ENCODE measurements at places on chromosomes 1 and 21.

- H3K27ac ChIP-seq, result no peak overlapping the region
- no peak overlapping the region for H3K4me3 ChIP-seq
- no peaks in the 10 kb centered on the region for H3K4me1 ChIP-seq
- H3K36me3 ChIP-seq, result no peaks in the 10 kb centered on the region
- peaks cover 2% of the 10 kb centered on the region for H3K27me3 ChIP-seq
Measured at GRCh38 chr1:184296466-184297243, 90.2 kb upstream of the C1orf21 start.

DNA sequence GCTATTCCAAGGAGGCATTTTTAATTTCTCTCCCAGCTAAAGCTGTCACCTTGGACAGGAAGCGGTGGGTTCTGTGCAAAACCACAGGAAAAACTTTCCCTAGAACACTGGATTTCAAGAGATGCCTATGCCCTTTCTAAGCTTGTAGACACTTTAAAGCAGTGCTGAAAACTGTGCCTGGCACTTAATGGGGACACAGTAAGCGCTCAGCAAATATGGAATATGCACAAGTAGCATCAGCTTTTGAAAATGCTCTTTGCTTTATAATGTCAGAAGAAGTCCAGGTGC is 50.9 kb upstream of the TARBP1 start:
- no peak overlapping the region for H3K27ac ChIP-seq
- peaks cover 36% of the 10 kb centered on the region for H3K4me1 ChIP-seq
- no peak overlapping the region for H3K4me3 ChIP-seq

DNA sequence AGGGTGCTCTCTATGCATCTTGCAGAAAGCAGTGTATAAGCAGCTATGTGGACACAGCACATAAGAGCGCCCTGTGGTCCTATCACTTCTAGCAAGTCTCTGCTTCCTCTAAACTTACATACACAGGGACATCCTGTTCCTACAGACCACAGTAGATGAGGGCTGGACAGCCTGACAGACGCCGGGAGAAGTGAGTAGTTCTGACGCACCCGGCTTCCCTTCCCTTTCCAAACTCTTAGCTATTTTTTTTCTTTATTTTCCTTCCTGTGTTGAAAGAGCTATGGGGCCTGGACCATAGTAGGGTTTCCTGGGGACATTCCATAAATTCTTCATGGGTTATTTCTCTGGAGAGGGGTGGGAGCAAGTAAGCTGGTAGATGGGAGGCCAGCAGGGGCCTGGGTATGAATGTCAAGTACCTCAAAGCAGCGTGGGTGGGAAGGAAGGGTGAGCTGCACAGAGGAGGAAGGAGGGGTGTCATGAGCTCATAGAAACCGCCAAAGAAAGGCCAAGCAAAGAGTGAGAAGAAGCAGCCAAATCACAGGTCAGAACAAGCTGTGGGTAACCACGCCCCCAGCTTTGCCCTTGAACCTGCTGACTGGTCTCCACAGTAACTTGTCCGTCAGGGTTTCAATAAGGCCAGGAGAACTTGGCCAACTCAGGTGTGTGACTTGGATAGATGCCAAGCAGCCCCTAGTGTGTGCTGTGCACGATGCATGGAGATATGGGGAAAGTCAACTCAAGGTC is 36.6 kb downstream of the PLXNA2 start:
- H3K27ac ChIP-seq, result no peak overlapping the region
- H3K27me3 ChIP-seq, result peaks cover 4% of the 10 kb centered on the region
- no peak overlapping the region for H3K4me3 ChIP-seq
- DNase-seq, result no peak

GRCh38 chr21:36155603-36156338 is 853 bp upstream of the DOP1B start:
- H3K36me3 ChIP-seq, result peaks cover 1% of the 10 kb centered on the region
- H3K4me1 ChIP-seq, result peaks cover 25% of the 10 kb centered on the region
- peak overlapping the region; percentile 83 for H3K4me3 ChIP-seq
- H3K27ac ChIP-seq, result peak overlapping the region; percentile 95

DNA sequence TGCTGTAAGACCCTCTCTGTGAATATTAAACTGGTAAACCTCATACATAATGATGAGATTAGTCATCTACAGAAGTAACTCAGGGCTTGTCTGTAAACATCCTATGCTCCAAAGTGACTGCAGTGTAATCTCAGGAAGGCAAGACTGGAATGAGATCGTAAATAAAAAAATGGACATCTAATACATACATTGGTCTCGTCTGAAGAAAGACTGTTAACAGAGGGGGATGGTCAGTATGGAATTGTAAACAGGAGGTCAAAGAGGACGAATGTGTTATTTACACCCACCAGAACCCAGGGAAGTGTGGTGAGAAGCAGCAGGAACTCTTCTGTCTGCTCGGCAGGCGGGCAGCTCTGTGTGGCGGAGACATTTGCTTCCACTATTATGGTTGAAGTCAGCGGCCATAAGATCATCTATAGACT is 51.4 kb downstream of the DISC1 start:
- no peaks in the 10 kb centered on the region for H3K36me3 ChIP-seq
- H3K4me1 ChIP-seq, result peaks cover 22% of the 10 kb centered on the region
- H3K27ac ChIP-seq, result peak overlapping the region; percentile 31
- H3K27me3 ChIP-seq, result no peaks in the 10 kb centered on the region

Measured in progenitor cell of endocrine pancreas (in vitro differentiated cells).